M059J (cell line): ENCODE measurements at places on chromosomes 6 and 20.

DNA sequence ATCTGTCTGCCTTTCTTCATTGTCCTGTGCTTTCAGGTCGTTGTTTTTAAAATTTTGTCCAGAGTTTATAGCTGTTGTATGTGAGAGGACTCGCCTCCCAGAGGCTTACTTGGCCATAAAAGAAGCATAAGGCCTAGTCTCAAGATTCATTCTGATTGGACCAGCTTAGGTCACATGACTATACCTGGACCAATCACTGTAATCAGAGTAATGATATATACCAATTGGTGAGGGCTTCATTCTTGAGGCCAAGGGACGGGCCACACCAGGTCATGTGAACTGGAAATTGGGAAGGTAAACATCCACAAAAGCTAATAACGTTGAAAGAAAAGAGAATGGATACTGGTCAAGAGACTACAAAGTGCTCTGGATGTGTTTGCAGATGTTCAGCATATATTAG is 141.4 kb upstream of the SULF2 start:
- DNase-seq: peak; percentile 25

GRCh38 chr6:140874066-140874465 is 1258.7 kb upstream of the GJE1 start:
- no peak for DNase-seq

GRCh38 chr6:80988892-80989291 is 763.6 kb downstream of the TENT5A start:
- DNase-seq: no peak

DNA sequence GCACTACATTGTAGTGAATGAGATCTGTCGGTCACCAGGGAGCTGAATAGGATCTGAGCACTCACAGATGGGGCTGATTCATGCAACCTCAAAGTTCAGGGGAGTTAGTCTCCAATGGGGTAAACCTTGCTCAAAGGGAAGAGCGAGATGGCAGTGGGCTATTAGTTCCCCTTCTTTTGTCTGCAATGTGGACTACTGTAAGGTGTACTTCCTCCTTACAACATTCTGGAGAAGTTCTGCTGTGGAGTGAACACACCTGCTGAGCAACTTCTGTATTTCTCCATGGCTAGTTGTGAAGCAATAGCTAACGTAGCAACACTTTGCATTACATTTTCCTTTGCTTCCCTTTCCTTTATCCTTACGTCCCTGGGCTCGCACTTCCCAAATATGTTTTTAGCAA is 134.3 kb upstream of the B3GAT2 start:
- DNase-seq: no peak

DNA sequence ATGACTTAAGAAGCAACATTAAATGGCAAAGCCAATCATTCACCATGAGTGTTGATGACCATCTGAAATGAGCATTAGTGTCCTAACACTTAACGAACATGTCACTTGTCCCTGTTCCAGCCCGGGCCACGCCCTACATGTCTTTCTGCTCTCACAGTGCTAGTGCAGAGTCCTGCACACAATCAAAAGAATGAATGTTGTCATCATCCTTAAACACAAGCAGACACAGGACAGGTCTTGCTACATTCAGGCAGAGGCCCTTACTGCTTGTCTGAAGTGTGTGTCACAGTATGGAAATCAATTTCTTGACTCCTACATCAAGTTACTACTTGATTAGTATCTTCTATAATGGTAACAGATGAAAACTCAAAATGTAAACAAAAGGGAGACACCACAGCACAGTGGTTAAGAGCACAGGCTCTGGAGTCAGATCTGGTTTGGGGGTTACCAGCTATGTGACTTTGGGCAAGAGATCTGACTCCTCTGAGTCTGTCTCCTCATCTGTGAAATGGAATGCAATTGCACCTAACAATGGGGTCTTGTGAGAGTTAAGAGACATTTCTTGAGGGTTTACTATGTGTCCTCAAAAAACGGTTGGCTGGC is 17.4 kb downstream of the UBE2V1 start:
- no peak for DNase-seq

GRCh38 chr6:29294499-29294914 is 7.0 kb upstream of the OR14J1 start:
- peak; percentile 28 for DNase-seq

GRCh38 chr20:54514028-54514607 is 38.7 kb downstream of the DOK5 start:
- no peak for DNase-seq

- no peak for DNase-seq
These were observed 10.0 kb downstream of the ENTPD6 start for GRCh38 chr20:25205277-25206062.

- peak; percentile 92 for DNase-seq
These were observed 91.2 kb upstream of the ADTRP start for GRCh38 chr6:11869672-11870340.

GRCh38 chr20:4673371-4674001 is 48.2 kb upstream of the PRND start:
- no peak for DNase-seq

DNA sequence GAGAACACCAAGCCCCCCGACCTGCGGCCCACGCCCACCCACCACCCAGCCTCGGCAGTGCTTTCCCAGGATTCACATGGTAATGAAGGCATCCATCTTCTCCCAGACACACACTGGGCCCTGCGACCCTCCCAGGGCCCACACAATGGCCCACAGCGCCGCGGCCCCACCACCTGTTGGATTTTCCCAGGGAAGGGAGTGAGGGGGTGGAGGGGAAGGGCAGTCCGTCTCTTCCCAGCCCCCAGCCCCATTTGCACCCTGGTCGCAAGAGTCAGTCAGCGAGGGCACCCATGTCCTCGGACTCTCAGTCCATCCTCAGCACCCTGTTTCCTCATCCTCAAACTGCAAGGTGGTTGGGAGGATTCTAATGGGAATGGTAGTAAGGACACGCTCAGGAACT is 23.7 kb upstream of the ID1 start:
- DNase-seq: no peak

DNA sequence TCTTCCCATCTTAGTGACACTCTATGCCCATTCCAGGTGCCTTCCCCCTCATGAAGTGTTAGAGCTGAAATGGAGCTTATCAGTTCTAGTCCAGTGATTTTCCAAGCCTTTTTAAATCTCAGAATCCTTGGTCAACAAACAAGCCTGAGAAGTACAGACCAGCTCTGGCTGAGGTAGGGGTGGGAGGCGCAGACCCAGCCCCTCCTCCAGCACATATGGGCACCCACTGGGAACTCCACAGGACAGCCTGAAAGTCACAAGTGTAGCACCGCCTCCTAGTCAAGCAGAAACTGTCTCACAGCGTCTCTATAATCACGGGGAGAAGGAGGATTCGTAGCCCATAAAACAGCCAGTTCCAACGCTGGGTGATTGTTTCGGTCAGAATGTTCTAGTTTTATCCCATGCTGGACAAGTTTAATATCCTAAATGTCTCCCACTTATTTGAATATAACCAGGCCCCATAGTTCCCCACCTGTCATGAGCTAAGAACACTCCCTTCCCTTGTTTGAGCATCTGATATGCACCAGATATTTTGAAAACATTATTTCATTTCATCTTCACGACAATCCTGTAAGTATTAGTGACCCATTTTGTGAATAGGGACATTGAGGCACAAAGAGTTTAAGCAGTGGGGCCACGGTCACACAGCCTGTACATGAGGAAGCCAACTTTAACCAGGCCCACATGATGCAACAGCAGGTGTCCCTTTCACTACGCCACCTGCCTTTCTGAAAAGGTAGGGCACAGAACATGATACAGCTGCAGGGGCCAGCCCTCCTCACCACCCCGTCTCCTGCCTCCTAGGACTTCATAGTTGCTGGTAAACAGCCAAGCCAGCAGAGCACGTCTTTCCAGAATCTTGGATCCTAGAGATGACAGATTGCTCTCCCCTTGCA is 40.1 kb downstream of the TRAF3IP2 start:
- no peak for DNase-seq

- peak; percentile 87 for DNase-seq
These were observed at the start of gene BPIFB4 for GRCh38 chr20:33079259-33079658. Gene BPIFB4 (plus strand): TSS chr20:33079643. CDS start chr20:33081527, 1,884 bp downstream.

- no peak for DNase-seq
These were observed 15.4 kb upstream of the MYLK2 start for GRCh38 chr20:31803552-31804291.

DNA sequence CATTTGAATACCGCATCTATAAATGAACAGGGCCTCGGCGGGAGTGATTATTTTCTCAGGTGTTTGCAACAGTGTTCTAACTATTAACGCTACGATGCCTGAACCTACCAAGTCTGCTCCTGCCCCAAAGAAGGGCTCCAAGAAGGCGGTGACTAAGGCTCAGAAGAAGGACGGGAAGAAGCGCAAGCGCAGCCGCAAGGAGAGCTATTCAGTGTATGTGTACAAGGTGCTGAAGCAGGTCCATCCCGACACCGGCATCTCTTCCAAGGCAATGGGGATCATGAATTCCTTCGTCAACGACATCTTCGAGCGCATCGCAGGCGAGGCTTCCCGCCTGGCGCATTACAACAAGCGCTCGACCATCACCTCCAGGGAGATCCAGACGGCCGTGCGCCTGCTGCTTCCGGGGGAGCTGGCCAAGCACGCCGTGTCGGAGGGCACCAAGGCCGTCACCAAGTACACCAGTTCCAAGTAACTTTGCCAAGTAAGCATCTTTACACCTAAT is 70.9 kb downstream of the HFE start:
- DNase-seq: no peak

- peak; percentile 99 for DNase-seq
These were observed 2.2 kb downstream of the PPP1R10 start for GRCh38 chr6:30614843-30615218.

GRCh38 chr6:13508711-13509705 is 21.6 kb upstream of the GFOD1 start:
- DNase-seq: peak; percentile 50

DNA sequence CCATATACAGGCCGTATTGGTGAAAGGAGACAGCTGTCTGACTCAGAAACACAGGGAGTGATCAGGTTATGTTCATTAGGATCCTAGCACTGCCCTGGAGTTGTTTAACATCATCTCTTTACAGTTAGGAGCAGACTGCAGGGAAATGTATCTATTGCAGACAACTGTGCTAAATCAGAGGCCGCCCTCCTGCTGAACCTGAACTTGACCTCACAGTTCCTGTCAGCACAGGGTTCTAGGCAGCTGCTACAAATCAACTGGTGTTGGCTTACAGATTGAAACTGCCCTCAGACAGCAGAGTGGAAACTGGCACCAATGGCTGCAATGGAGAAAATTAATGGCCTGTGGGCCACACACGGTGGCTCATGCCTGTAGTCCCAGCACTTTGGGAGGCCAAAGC is 3.7 kb upstream of the RPP40 start:
- DNase-seq: no peak

- no peak for DNase-seq
These were observed 20.9 kb upstream of the SRF start for GRCh38 chr6:43150051-43150751.

- no peak for DNase-seq
These were observed 89.6 kb downstream of the CDH22 start for GRCh38 chr20:46218656-46219055.

DNA sequence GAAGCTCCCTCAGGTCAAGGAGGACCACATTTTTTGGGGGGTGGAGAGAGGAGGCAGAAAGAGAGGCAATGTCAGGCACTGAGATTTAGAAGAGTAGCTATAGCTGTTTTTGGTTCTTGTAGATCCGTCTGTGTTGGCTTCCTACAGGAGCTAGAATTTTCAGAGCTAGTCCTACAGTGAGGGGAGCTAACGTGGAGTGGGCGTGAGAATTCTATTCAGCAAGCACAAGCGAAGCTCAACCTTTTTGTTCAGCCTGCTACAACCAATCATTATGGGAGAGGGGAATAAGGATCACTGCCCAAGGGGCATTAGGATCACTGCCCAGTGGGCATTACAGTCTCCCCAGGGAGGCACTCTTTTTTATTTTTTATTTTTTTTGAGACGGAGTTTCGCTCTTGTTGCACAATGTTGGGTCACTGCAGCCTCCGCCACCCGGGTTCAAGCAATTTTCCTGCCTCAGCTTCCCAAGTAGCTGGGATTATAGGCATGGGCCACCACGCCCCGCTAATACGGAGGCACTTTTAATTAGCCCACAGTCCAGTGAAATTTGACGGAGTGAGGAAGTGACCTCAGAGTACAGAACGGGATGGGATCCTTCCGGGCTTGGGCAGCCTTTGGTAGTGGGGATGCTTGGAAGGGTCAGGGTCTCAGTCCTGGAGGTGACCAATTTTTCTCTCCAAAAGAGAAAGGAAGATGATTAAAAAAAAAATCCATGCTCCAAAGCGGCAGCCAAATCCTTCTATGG is 1.1 kb upstream of the PANK2 start:
- DNase-seq: peak; percentile 64

- DNase-seq: no peak
These were observed 9.4 kb downstream of the DCBLD1 start for GRCh38 chr6:117491916-117492315.

DNA sequence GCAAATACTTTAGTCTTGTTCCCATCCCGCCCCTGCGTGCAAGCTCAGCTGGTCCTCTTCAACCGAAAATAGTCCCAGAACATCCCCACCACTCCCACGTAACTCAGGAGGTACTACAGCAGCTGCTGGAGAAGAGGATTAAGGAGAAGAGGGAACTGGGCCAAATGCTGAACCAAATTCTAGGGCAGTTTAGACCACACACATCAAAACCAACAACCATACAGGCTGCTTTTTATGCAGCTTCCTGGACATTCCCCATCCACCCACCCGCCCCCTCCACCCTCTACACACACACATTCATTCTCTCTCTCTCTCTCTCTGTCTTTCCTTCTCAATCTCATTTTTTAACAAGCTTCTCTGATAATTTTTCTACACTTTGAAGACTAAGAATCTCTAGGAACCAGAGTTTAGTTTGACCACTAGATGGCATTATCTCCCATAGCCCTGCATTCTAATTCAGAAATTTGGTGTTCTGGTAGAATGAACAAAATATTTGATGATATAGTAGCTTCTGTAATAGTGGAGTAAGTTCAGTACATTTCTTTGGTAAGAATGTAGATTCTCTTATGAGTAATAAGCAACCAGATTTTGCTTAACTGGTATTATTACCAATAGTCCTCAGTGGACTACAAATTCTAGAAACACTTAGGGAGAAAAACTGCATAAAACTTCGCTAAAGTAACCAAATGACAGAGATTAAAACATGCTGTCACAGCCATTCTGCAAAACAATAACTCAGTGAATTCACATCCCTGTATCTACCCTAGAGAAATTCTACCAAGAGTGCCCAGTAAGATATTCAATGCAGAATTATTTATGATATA is 52.1 kb upstream of the BEND6 start:
- peak; percentile 60 for DNase-seq

DNA sequence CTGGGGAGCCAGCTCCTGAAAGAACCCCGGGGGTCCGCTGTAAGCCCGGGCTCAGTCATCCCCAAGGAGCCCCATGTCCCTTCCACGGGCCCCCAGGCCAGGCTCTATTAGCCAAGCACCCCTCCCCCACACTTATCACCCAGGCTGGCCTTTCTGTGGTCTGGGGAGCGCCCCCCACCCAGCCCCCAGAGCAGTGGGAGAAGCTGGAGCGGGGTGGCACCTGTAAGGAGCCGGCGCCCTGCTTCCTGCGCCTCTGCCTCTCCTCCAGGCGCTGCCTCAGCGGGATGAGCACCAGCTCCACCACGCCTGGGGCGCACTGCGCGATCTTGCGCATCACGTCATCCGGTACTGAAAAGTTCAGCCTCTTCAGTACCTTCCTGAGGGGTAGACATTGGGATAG is 2.3 kb downstream of the SPEF1 start:
- no peak for DNase-seq
